ENCODE measurements at places on chromosomes 3 and 15. TPM values are rescaled to one million over a fixed set of nuclear protein-coding genes. Genes with fewer than 3 reads are reported as not detected.
A peak's percentile ranks its signal among the peaks of the same experiment; 100 is the strongest.

GRCh38 chr15:99158626-99159412 lies 53.9 kb downstream of the SYNM start:
- no peak for DNase-seq

DNA sequence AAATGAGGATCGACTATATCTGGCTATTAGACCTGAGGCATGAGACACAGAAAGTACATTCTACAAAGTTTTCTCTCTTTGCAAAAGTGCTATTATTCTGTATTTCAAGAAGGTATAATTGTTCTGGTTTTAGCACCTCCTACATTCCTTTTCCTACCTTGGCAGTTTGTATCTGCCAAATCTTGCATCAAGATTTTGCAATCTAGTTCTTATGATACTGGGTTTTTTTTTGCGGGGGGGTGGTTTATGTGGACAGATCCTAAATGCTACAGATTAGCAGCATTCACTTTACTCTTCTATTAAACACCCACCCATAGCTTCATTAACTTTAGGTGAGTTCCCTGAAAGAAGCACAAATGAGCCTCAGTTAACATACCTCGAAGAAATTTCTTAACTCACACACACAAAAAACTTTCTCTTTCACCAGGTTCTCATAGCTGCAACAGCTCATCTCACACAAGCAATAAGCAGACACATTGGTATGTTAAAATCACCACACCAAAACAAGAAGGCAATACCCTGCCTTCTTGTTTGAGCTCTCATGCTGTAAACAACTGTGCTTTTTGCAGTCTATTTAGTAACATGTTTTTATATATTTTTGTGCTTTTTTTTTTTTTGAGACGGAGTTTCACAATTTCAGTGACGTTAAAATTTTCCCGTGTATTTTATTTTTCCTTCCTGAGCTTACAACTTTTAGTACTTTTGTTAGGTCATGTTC lies 73.0 kb upstream of the VGLL4 start:
- no peak for DNase-seq

GRCh38 chr15:33396475-33396874 lies 85.7 kb downstream of the RYR3 start:
- DNase-seq, result no peak

DNA sequence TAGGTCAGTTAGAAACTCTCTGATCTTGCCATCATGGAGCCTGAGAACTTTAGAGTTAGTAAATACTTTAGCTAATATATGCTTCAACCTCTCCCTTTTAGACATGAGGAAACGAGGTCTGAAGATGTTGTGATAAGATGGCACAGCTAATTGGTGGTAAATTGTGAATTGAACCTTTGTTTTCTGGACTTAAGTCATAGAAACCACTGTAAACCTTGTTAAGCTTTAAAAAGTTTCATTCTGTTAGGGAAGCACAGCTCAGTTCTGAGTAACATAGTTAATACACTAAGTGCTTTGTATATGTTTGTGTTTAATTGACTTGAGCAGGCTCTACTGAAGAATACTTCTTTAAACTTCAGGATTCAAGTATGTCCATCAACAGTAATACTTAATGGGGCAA lies 108.6 kb downstream of the AKAP13 start:
- no peak for DNase-seq

GRCh38 chr3:188575501-188575900 lies 421.5 kb downstream of the LPP start:
- DNase-seq, result no peak

- no peak for DNase-seq
Measured at GRCh38 chr3:105907777-105908176, 39.0 kb upstream of the CBLB start.

GRCh38 chr3:40019376-40019775 lies 210.0 kb downstream of the MYRIP start:
- peak; percentile 18 for DNase-seq

SLC24A1 gene
- 20.5 TPM for polyA plus RNA-seq

XCR1 gene
- 0.17 TPM for polyA plus RNA-seq

SLC9A9 gene
- polyA plus RNA-seq, result 4.9 TPM

GP9 gene
- polyA plus RNA-seq, result 2.4 TPM

DNAH12 gene
- 0.90 TPM for polyA plus RNA-seq

Measured in right renal pelvis (tissue), 4 donors.